ENCODE measurements at places on chromosomes 2 and 18.

DNA sequence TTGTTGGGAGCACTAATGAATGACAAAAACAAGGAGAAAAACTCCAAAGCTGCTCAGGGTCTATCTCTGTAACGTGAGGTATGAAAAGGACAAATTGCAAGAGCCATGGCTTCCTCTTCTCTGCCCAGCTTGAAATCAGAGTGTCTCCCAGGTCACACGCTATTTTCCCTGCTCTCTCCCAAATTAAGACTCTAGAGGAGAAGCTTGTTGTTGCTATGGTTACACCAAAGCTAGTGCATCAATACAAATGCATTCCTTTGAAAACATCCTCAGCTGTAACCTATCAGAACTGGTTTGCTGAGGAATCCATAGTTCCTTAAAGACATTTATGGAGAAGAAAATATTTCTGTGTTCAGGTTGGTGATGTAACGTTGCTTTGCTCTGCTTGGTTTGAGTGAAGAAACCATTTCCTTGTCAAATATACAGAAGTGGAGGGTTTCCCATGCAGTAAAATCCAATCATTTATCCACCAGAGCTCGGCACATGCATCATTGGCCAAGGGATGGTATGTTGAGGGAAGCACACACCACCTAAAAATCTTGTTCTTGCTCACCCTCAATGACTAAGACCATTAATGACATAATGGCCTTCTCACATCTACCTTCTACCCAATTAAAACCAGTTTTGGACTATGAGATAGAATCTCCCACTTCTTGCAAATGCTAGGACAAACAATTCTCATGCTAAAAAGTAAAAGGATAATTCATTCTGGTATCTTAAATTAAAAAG, 2135.6 kb upstream of the CELF4 start:
- no peak for DNase-seq

DNA sequence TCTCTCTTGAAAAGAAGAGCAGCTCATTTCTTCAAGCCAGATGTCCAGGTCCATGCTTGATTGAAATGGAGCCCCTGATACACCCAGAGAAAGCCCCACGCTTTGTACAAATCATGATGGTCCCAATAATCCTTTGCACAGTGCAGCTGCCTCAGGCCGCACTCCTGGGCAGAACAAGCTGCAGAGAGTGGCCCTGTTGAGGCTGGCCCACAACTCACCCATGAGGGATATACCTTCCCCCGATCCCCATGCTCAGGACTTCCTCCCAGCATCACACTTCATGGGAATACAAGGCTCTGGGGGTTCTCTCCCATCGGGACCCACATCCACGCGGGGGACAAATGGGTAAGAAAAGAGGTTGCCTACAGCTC, 181.8 kb downstream of the CTIF start:
- no peak for DNase-seq

GRCh38 chr2:239157269-239157668, 243.6 kb downstream of the HDAC4 start:
- no peak for DNase-seq

- no peak for DNase-seq
Observed at GRCh38 chr2:117514371-117514770, 300.1 kb upstream of the DDX18 start.

DNA sequence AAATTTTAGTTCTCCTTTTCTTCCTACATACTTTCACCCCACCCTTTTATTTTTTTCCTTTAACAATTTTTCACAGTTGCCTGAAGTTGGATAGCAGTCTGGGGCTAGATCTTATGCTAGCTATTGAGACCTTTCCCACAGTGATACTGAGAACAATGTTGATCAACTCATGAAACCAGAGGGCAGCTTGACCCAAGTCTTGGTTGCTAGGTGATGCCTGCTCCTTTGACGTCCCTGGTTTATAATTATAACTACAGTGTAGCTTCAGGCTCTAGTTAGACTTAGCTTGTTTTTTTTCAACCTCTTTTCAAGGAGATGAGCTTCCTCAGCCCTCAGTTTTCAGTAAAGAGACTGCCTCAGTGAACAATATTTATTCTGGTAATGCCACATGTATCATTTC, 648.5 kb downstream of the IRS1 start:
- no peak for DNase-seq

DNA sequence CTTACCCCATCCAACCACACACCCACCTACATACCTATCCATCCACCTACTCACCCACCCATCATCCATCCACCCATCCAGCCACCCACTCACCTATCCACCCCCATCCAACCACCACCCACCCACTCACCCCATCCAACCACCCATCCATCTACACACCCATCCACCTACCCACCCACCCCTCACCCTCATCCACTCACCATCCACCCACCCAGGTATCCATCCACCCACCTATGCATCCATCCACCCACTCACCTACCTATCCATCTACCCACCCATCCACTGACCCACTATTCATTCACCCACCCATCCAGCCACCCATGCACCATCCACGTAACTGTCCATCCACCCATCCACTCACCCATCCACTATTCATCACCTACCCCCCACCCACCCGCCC, 194.8 kb downstream of the EIPR1 start:
- no peak for DNase-seq

DNA sequence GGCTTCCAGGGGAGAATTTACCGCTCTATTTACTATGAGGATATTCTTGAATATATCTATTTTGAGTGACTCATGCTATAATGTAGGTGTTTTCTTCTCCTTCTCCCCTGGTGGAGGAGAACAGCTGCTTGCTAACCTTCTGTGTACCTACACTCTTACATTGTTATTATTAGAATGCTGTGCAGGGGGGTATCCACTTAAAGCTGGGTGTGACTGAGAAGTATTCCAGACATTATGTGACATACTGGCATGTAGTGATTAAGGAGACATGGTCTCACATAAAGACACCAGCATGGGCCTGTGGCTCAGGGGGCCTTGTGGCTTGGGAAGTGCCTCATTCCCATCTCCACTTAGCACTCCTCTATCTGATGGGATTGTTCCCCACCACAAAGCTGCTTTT, 287.9 kb downstream of the PTPRM start:
- DNase-seq: no peak

DNA sequence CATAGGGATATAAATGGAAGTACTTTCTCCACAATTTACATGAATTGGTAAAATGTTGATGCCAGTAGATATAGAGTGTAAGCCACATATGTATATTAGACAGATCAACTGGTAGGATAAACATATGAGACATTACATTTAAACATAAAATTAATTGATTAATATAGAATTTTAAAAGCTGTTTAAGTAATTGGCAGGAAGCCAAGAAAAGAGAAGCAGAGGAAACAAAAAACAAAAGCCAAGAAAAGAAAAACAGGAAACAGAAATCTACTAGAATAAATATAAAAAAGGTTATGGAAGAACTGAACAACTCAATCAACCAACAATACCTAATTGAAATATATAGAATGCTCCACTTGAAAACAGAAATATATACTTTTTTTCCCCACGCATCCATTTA, 920.1 kb upstream of the TMEFF2 start:
- DNase-seq: no peak

- no peak for DNase-seq
Observed at GRCh38 chr18:78049281-78049680, 799.6 kb downstream of the GALR1 start.

GRCh38 chr18:40469316-40469715, 1485.7 kb upstream of the PIK3C3 start:
- no peak for DNase-seq

DNA sequence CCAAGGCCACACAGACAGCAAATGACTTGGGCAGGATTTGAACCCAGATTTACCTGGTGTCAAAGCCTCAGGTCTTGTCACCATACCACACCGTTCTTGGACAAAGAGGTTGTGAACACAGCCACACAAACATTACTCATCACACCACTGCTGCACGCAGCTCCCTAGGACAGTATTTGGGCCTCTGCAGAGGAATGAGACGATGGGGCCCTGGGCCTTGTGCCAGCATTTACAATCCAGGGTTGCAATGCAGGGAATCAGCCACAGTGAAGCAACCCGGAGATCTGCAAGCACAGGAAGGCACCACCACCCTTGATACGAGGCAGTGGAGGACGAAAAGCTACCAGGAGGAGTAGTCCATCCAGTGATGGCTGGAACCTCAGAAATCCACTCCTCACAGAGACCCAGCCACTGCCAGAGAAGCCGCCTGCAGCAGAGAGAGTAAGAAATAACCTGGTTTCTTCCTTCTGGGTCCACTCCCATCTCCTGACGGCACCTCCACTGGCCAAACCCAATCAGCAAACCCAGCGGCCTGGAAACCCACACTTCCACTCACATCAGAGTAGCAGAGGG, 3.7 kb upstream of the MTCL1 start:
- no peak for DNase-seq

GRCh38 chr2:196160101-196160500, 11.3 kb downstream of the STK17B start:
- DNase-seq: peak; percentile 96

DNA sequence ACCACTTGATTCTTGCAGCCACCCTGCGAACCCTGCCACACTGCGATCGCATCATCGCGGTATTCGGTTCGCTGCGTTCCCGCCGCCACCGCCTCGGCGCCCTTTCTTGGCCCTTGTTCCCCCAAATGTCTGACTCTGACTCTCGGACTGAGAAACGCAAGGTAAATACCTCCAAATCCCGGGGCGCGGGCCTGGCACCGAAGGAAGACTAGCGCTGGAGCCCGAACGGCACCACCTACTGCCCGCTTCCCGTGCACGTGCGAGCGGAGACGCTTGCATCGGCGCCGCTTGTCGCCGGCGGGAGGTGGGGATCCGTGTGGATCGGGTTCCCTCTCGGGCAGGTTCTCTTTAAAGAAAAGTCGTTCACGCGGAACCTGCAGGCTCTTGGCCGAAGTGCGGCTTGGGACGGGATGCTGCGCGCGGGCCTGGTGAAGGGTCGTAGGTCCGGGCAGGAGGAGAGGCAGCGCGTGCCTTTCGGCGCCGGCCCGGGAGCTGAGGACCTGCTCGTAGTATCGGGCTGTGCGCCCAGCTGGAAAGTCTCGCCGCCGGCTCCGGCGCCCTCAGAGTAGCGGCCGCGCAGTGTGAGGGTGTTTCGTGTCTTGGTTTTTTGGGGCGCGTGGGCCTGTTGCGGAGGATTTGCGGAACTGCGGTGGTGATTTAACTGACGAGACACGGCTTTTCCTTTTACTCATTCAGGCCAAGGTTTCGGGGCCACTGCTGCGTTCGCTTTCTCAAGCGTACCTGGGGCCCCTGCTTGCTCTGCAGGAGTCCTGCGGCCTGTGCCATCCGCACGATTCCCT, 514 bp downstream of the BCL2L11 start:
- peak; percentile 50 for DNase-seq

GRCh38 chr2:118269408-118270051, 181.3 kb downstream of the INSIG2 start:
- no peak for DNase-seq

DNA sequence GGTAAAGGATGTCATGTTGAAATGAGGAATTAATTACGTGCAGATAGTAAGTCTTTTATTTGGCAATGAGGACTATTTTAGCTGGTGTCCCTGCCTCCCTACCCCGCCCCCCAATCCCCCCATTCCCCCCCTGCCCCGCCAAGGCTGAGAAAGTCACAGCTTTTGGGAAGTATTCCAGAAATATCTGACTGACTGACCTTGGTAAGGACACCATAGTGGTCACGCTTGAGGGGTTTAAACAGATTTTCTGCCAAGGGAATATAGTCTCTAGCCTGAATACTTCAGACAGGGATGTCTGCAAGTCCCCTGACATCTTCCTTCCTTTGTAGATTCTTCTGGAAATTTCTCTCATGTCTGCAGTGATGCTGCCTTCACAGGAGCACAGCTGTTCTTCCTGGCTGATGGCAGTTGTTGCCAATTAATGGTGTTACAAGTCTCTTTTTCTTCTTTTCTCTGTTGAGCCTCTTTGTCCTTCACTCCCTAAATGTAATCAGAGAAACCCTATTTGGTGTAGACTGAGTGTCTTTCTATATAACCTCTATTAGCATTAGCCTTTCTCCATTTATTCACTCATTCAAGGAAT, 53.7 kb upstream of the MGAT5 start:
- no peak for DNase-seq

- no peak for DNase-seq
Observed at GRCh38 chr2:71721669-71722068, 268.3 kb downstream of the DYSF start.

DNA sequence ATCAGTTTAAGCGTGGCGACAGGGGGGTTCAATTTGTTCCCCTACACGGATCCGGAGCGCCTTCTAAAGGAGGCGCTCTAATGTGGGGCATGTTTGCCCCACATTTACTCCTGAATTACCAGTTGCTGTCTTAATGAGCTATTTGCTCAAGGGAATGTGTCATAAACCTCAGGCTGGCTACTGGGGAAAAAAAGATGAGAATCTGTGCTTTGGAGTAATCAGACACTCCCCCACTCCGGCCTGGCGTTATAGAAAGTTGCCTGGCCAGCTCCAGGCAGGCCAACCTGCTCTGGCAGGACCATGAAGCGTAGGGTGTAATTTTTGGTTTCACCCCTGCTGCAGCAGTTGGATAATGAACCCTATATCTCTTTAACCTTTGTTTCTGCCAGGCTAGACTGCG, 31.0 kb upstream of the MAP3K20 start:
- DNase-seq: no peak

GRCh38 chr2:192265751-192266150, 71.0 kb upstream of the TMEFF2 start:
- no peak for DNase-seq

DNA sequence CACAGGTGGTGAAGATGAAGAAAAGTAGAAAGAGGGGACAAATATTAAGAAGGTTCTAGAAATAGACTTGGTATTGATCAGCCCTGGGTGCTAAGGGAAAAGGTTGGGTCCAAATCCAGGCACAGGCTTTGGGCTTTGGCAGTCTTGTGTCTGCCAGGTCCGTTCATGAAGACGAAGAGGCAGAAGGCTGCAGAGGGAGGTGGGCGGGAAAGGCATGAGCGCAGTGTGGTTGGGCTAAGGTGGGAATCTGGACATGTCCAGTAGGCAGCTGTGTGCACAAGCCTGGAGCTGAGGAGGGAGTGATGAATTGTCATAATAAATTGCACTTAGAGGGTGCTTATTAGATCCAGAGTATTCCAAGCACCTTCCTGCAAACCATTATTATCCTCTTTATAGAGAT, 105.7 kb upstream of the TEX51 start:
- no peak for DNase-seq

DNA sequence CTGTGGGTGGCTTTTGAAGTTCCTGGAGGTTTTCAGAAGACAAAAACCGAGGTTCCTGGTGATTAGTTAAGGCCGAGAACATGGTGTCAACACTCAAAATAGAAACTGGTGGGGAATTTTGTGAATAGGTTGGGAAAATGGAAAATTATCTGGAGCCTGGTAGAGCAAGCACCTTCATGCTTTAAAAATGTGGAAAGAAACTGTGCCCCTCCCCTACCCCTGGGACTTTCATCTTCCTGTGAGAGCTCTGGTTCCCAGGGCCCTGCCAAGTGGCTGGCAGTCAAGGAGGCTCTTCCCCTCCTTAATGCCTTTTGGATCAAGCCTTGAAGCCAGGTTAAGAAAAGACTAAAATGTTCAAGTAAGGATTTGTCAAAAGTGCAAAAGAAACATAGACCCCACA, 1.9 kb upstream of the CRACDL start:
- no peak for DNase-seq

GRCh38 chr2:165009466-165009865, 54.1 kb upstream of the SLC38A11 start:
- DNase-seq: no peak

All from suppressor macrophage (primary cell).